ENCODE measurements at places on chromosomes 4 and X. TPM values are rescaled to one million over a fixed set of nuclear protein-coding genes. Genes with fewer than 3 reads are reported as not detected.

Gene GAGE13
- not detected for total RNA-seq

Gene C4orf50
- total RNA-seq = not detected

Gene SUPT20HL2
- 3.2 TPM for total RNA-seq

Gene TMEM255A
- not detected for total RNA-seq

Gene GCNA
- 0.96 TPM for total RNA-seq

Gene COX7B2
- not detected for total RNA-seq

Gene COL4A6
- total RNA-seq = under 0.01 TPM

Gene PRRG1
- total RNA-seq = 3.9 TPM

Measured in ascending aorta (tissue), 2 donors.